D721Med (cell line): ENCODE measurements at places on chromosomes 3 and 15.
A peak's percentile ranks its signal among the peaks of the same experiment; 100 is the strongest.

DNA sequence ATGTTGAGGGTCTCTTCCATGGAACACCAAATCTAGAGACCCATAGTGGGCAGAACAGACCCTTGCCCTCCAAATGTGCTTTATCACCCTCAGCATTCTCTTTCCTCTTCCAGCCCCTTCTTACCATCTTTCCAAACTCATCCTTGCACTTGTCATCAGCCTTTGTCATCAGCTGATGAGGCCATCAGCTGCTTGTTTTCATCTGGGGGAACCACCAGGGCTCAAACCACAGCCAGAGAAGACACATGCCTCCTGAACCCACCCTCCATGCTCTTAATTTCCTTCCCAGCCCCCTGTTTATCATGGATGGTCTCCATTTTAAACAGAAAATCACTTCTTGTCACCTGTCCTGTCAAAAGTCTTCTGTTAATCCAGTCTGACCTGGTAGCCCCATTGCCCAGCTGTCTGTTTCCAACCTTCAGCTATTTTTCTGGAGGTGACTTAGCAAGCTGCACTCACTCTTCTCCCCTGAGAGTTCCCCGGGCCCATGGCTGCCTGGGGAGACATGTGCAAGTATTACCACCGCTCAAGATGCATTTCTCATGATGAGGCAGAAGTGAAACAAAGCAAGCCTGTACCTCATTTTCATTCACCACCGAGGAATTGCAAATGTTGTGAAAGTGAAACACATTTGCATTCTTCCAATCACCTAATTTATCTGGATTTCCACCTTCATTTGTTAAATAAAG lies 14.7 kb upstream of the SYNM start:
- no peak for DNase-seq

GRCh38 chr3:127074900-127075360 lies 92.0 kb downstream of the PLXNA1 start:
- DNase-seq, result no peak

DNA sequence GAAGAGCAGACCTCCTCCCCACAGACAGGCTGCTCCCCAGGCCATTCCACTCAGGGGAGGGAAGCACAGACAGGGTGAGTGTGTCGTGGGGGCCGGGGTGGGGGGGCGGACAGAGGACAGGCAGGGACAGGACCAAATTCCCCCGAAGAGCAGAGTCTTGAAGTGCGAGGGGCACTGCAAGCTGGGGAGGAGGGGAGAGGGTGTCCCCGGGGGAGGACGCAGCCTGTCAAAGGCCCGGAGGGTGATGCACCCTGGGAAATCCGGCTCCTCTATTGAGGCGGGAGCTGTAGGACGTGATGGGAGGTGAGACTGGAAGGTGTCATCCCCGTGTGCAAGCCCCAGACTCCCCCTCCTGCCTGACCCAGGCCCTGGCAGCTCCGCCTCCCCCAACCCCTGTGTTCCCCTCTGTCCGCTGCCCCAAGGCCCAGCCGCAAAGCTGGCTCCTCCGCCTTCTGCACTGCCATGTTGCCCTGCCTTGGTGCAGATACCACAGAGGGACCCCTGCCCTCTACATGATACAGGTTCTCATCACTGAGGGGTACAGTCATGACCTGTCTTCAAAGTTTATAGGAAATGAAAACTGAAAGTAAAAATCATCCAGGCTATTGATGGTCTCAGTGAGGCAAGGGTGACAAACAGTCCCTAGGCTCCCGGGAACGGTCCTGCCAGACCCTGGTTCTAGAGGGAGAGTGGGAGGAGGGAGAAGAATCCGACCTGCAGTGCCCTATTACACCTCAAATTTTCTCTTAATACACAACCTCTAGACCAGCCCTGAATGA lies 76.3 kb upstream of the IQSEC1 start:
- no peak for DNase-seq

DNA sequence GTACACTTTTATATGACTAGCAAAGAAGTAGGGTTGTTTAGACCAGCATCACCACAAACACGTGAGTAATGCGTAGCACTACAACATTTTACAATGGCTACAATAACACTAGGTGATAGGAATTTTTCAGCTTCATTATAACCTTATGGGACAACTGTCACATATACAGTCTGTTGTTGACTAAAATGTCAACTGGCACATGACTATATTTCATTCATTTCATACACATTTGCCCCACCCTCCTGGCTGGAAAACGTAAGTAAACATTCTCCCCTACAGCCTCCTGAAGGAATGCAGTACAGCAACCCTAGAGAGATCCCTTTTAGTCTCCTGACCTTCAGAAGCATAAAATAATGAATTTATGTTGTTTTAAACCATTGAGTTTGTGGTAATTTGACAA lies 16.2 kb downstream of the RIOX2 start:
- no peak for DNase-seq

GRCh38 chr3:74614107-74614967 lies at the start of gene CNTN3:
CNTN3 (minus strand) TSS chr3:74614659; CDS start chr3:74521112, 93,547 bp downstream.
- DNase-seq, result peak; percentile 33

GRCh38 chr15:73851689-73852088 lies 21.7 kb upstream of the TBC1D21 start:
- no peak for DNase-seq

GRCh38 chr15:62211348-62211747 lies 46.3 kb upstream of the C2CD4B start:
- no peak for DNase-seq
